ENCODE measurements at places on chromosomes 1 and 21.

GRCh38 chr1:243667133-243667532 is 182.9 kb downstream of the AKT3 start:
- no peak for DNase-seq

GRCh38 chr21:40618191-40618973 is 228.6 kb downstream of the DSCAM start:
- DNase-seq = no peak

DNA sequence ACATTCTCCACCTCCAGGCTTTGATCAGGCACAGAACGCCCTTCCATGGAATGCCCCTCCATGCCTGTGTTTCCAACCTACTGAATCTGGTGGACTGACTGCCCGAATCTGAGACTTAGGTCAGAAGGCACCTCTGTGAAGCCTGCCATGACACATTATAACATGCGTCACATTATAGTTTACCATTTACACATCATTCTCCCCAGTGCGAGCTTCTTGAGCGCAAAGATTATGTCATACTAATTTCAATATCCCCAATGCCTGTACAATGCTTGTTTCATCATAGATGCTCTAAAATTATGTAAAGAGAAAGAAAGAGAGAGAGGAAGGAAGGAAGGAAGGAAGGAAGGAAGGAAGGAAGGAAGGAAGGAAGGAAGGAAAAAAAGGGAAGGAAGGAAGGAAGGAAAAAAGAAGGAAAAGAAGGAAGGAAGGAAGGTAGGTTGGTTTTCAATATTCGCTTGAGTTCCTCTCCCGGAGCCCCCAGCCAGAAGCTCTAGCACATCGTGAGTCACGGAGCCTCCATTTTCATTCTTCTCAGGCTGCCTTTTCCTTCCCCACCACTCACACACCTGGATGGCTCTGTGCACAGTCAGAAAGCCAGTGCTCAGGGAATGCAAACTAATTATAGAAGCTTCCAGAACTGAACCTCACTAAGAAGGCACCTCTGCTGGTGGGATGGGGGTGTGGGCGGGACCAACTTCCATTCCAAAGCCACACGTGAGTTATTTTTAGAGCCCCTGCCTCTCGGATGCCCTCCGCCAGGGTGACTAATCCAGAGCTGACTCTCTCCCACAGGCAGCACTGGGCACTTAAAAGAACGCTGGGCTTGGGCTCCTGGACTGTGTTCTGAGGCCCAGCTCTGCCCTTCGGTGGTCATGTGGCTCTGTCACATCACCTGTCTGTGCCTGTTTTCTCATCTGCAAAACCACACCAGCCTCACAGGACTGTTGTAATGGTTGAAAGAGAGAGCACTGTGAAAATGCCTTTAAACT is 27.4 kb downstream of the LAMB3 start:
- no peak for DNase-seq

DNA sequence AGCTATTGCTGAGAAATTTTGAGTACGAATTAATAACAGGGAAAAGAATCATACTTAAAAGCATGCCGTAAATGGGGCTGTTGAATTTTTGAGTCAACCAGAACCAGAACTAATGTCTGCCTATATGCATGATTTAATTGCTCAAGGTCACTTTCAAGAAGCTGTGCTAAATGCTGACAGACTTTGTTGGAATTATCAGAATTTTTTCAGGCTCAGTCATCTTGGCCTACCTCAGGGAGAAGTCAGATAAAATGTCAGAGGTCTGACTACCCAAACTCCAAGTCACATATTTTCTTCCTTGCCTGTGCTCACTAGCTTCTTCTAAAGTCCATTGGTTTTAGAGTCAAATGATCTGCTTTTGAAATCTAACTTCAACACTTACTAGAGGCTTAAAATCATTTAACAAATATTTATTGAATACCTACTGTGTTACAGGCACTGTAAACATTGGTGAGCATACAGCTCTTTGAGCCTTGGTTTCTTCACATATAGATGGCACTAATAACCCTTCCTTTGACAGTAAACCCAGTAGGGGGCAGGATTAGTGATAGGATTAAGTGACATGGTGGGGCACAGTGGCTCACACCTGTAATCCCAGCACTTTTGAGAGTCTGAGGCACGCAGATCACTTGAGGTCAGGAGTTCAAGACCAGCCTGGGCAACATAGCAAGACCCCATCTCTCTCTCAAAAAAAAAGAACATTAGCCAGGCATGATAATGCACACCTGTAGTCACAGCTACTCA is 121.2 kb upstream of the SLC44A3 start:
- no peak for DNase-seq

DNA sequence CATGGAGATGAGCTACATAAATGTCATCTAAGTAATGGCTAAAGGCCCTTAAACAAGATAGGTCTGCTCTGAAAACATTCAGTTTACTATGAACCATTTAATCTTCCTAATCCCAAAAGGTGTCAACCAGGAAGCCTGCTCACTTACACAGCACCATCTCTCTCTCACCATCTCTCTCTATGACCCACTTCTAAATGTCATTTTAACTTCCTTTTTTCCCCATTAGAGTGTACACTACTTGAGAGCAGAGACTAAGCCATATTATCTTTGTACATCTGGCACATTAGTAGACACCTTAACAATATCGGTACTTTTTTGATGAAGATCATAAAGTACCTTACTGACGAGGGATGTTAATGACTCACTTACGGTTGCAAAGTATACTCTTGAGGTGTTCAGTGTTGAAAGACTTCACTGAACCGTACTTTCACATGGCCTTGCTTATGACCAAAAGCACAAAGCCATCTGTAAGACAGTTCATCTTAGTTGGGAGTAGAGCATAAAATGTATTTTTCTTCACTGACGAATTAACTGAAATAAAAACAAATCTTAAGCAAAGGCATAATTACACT is 25.4 kb downstream of the FBXO42 start:
- no peak for DNase-seq
